ENCODE measurements at places on chromosomes 1 and 21.
A peak's percentile ranks its signal among the peaks of the same experiment; 100 is the strongest.

- no peak for DNase-seq
These were observed 9.0 kb downstream of the ATP8B2 start for GRCh38 chr1:154334079-154335024.

DNA sequence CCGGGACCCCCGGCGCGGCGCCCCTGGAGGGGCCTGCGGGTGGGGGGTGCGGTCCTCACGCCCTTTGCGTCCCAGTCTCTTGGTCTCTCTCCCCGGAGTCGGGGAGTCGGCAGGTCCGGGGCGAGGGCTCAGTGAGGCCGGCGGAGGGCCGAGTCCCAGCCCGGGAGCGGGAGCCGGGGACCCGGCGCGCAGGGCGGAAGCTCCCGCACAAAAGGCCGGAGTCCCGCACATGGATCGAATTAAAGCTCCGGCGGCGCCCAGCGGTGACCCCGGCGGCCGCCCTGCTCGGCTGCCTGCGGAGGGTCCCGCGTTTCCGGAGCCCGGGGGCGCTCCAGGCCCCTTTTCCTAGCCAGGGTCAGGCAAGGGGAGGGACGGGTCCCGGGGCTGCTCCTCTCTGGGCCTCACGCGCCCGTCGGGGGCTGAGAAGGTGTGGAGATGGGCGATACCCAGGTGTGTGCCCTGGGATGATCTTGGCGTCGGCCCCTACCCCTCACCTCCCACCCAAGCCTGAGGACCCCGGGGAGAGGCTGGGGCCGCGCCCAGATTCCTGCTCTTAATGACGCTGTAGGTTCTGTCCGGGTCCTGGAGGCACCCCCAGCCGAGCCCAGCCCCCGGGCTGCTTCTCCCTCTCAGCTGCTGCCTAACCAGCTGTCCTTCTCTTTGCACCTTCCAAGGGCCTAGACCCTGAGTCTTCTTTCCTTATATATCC is 512 bp downstream of the FBLIM1 start:
- no peak for DNase-seq

GRCh38 chr1:72178266-72178665 is 104.1 kb downstream of the NEGR1 start:
- no peak for DNase-seq

GRCh38 chr1:103180660-103181059 is 72.3 kb upstream of the COL11A1 start:
- DNase-seq: peak; percentile 45

DNA sequence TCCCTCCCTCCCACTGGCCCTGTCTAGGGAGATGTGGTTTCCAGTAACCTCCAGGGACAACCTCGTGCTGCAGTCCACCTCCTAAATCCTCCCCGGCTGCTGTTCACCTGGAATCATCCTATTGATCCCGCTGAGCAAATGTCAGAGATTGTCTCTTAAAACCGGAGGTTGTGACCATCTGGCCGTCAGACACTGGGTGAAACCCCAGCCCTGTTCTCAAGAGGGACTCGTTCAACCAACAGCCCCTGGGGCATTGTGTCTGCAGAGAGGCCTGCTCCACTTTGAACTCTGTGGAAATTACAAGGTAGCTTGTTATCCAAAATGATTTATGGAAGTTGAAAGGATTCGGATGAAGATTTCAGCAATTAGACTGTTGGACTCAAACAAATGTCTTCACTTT is 498.0 kb downstream of the MATN1 start:
- no peak for DNase-seq

DNA sequence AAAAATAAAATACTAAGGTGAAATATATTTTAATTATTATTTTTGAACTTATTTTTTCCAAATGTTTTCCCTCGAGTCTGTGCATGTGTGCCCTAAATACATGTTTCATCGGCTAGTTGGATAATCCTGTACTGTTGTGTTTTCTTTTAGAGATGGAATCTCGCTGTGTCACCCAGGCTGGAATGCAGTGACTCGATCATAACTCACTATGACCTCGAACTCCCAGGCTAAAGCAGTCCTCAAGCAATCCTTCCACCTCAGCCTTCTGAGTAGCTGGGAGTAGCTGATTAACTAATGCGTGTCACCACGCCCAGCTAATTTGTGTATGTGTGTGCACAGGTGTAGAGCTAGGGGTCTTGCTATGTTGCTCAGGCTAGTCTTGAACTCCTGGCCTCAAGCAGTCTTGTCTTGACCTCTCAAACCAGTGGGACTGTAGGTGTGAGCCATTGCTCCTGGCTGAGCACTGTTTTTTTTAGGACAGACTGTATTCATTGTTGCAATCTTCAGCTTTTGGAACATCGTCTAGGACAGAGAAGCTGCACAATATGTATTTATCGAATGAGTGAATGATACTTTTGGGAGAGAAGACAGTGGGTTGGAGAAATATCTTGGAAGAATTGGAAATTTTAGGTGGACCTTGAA is 4.8 kb upstream of the TMCO1 start:
- peak; percentile 55 for DNase-seq

DNA sequence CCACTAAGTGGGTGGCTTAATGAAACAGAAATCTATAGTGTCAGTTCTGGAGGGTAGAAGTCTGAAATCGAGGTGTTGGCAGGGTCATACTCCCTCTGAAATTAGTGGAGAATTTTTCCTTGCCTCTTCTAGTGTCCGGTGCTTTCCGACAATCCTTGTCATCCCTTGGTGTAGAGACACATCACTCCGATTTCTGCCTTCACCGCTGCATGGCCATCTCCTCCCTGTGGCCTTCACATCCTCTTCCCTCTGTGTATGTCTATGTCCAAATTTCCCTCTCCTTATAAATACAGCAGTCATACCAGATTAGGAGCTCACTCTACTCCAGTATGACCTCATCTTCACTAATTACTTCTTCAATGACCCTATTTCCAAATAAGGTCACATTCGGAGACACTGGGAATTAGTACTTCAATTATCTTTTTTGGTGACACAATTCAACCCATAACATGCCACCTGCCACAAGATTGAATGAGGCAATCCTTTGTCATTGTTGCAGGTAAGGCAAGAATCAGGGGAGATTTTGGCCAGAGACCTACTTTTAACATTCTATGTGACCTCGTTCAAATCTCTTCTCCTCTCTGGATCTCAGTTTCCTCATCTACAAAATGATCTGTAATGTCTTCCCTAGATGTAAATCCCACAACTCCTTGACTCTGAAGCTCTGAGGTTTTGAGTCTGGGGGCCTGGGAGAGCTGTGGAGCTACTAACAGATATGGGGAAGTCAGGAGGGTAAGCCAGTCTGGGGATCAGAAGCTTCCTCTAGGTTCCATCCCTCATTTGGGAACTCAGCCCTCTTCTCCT is 16.1 kb downstream of the NAV1 start:
- DNase-seq: no peak

DNA sequence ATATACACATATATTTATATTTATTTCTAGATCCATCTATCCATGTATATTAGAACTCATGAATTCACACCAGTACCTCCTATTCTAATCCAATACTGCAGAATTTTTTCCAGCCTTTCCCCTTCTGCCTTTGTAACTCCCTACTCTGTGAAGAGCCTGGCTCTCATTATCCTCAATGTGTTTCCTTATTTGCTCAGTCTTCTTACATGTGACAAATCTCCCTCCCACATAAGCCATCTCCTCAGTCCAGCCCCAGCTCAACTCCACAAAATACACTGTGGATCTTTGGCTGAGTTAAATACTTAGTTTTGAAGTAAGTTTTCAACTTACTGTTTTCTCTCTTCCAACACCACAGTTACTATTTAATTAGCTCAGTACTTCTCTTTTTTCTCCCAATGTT is 45.7 kb downstream of the ATP5PO start:
- no peak for DNase-seq

GRCh38 chr1:241808265-241808664 is 39.7 kb upstream of the EXO1 start:
- DNase-seq: peak; percentile 79

DNA sequence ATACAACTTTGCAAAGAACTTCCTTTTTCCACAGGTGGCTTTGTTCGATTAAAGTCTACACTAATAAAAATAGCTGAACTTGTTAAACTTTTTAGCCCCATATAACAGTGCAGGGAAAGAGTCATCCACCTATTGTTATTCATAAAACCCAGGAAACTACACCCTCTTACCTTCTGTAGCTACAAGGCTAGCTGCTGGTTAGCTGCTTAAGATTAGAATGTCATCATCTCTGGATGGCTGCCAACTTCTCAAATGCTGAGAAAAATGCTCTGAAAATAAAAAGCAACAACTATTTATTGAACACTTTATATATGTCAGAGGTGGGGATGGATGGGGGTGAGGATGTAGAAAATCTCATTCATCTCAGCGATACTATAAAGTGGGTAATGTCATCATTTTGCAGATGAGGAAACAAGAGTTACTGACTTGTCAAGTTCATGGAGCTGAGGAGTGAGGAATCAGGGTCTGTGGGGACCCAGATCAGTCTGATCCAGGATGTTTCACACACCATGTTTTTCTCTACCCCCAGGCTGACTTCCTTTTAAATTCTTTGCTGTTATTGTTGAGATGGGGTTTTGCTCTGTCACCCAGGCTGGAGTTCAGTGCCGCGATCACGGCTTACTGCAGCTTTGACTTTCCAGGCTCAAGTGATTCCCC is 17.1 kb downstream of the ATP5PF start:
- no peak for DNase-seq

GRCh38 chr1:233491953-233492620 is 121.8 kb upstream of the KCNK1 start:
- DNase-seq: no peak

DNA sequence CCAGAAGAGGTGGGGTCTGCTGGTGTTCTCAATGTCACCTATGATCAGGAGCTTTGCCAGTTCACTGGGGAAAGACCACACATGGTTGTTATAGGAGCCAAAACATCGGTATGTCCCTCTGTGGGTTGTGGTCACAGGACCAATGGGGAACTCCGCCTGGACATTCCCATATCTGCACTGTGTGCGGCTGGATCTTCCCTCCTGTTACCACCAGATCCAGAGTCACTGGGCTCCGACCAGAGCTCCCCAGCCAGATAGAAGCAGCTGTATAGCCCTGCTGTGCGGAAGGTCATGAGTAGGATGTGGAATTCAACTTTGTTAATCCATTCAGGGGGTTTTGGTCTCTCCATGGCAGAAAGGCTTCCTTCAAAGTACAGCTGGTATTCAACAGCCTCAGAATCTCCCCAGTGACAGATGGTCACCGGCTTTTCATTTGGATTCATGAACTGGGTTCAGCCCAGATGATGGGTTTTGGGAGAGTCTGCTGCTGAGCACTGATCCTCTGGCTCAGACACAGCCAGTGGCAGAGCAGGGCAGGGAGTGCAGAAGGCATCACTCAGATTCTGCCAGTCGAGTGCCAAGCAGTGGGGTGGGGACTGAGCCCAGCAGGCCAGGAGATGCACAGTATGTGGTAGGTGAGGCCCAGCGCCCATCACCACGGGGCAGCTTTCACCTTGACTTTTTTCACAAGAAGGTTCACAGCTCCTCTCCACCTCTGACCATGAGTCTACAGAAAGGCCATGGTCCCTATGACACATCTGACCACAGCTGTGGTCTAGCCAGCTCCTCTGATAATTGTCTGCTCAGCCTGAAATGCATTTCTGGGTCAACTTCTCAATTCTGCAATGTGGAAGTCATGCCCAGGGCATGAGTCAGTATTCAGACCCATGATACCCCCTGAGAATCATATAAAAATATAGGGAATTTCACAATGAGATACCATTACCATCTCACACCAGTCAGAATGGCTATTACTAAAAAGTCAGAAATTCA is 2.9 kb upstream of the SHCBP1L start:
- DNase-seq: peak; percentile 83

GRCh38 chr21:41405321-41405720 is 20.7 kb upstream of the MX1 start:
- DNase-seq: no peak

GRCh38 chr1:241212628-241213027 is 144.4 kb downstream of the RGS7 start:
- no peak for DNase-seq

DNA sequence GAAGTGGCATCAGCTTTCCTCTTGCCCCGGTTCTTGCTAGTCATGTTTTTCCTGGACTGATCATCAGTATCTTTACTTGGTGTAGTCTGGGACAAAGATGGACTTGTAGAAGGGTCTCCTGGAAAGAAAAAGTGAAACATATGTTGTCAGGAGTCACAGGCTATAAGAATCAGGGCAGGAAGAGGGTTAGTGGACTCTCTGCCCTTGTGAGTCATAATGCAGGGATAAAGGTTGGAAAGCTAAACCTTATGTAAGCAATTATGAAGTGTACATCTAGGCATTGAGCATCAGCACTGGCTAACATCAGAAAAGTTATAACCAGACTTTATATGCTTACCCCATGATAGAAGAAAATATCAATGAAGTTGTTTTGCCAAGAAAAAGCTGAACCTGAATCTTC is 51.2 kb downstream of the XKR8 start:
- DNase-seq: no peak

- no peak for DNase-seq
These were observed 32.3 kb downstream of the INKA2 start for GRCh38 chr1:111706921-111707320.

- DNase-seq: no peak
These were observed 86.9 kb upstream of the KCNE2 start for GRCh38 chr21:34276711-34277425.

DNA sequence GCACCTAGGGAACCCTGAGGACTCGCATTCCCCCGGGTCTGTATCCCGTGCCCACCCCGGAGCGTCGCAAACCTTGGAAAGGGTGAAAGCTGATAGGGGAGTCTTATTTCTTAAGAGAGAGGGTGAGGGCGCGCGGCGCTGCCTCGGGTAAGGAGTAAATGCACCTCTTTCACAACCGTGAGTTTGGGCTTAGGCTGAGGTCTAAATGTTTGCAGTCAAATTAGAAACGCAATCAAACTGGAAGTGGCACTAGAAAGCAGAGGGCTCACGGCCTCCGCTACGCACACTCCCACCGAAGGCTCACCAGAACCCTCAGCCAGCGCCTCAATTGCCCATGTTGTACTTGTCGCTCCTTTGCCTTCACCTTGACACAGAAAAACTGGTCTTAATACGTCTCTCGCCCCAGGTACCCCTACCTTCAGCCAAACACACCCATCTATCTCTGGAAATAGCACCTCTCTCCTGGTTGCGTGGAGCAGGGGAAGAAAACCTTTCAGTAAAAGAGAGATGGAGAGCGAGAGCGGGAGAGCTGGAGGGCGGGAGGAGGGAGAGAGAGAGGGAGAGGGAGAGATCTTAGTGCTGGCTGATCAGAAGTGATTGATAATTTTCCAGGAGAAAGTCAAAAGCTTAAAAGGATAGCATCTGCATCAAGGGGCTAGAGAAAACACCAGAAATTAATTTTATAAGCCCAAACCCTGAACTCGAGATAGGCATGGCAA is 1.7 kb upstream of the HLX start:
- DNase-seq: no peak

GRCh38 chr1:13828454-13829151 is 128.6 kb downstream of the PRDM2 start:
- DNase-seq: no peak

- no peak for DNase-seq
These were observed 35.9 kb upstream of the ATP1B1 start for GRCh38 chr1:169070547-169070946.

DNA sequence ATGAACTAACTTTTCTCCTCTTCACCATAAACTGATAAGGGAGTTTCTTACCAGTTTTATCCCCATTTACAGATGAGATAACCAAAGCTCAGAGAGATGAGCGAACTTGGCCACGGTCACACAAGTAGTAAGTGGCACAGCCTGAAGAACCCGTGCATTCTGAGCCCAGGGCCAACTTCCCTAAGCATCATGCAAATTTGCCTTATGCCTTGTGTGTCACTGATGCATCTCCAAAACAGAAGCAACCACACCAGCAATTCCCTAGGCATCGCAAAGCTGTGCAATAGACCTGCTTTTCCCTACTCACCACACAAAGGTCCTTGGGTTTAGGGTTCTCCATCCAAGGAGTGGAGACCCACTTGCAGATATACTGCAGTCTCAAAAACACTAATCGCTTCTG is 304.5 kb upstream of the KAZN start:
- DNase-seq: no peak

Data from skeletal muscle cell (primary cell).